D341Med (cell line): ENCODE measurements at places on chromosomes 6 and 20.

GRCh38 chr6:166127624-166128472 is 39.8 kb downstream of the TBXT start:
- DNase-seq = no peak

- no peak for DNase-seq
Observed at GRCh38 chr20:34427784-34428183, 64.7 kb downstream of the ITCH start.

DNA sequence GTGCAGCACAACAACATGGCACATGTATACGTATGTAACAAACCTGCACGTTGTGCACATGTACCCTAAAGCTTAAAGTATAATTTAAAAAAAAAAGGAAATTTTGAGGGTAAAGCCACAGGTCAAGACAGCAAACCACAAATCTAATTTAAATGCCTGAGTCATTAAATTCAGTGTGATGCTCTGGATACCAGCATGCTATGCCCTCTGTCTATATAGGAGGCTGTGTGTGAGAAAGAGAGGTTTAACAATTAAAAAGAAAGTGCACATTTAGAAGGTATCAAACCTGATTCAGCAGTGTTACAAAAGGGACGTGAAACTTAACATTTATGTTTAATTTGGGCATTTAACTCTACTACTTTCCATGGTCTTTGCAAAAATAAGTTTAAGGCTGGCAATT is 276.3 kb downstream of the ADGRB3 start:
- no peak for DNase-seq

DNA sequence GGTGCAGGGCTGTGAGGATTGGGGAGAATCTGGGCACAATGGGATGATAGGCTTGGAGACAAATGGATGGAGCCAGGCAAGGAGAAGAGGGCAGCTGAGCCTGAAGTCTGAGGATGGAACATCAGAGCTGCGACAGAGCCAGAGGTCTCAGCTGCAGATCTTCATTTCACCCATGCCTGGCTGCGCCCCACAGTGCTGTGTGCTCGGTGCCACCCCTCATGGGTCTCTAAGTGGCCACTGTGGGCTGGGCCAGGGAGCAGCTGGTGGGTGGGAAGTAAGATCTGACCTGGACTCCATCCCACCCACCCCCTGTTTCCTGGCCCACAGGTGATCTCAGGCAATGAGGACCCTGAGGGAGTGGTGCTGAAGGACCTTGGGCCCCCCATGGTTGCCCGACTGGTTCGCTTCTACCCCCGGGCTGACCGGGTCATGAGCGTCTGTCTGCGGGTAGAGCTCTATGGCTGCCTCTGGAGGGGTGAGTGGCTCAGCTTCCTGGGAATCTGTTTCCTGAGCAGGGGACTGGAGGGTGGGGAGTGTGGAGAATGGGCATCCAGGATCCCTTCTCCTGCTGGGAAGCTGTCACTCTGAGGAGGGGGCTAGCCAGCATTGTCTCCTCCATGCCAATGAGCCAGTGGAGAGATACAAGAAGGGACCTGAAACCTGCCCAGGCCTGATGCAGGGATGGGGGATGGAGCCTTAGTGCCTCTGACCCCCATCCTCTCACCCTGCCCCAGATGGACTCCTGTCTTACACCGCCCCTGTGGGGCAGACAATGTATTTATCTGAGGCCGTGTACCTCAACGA is 6.5 kb downstream of the DDR1 start:
- no peak for DNase-seq

GRCh38 chr6:9020001-9020400 is 584.7 kb upstream of the SLC35B3 start:
- DNase-seq = no peak

- DNase-seq = no peak
Observed at GRCh38 chr6:75077701-75078100, 128.2 kb downstream of the COL12A1 start.

GRCh38 chr20:37686762-37687477 is 6.9 kb upstream of the CTNNBL1 start:
- DNase-seq = no peak

DNA sequence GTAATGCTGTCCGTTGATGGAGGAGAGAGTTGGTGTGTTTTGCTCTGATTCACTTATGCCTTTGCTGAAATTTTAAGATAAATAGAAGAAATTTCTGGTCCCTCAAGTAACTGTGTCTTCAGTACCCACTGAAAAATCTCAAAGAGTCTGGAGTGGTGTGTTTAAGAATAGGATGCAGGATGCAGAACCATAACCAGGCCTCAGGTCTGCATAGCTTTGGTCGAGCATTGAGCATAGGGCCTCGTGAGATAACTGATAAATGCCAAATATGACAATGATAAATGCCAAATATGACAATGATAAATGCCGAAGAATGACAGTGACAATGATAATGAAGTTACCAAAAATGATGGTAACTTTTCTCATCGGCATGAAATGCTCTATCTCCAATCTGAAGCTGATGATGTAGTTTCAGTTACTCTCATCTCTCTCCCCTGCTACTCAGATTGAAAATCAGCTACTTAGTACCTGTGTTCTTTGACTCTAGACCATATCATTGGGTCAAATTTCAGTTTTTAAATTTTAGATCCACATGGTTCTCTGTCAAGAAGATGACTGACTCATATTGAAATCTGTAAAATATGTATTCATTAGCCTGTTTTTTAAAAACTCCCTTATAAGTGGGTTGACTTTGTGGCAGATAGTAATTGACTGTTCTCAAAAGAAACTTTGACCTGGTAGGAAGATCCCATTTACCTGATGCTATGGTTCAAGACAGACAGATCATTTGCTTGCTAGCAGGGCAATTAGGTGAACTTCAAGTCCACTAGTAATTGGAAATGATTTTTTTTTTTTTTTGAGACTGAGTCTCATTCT is 96.6 kb downstream of the SLC16A10 start:
- DNase-seq = no peak

GRCh38 chr6:158544428-158544827 is 15.5 kb upstream of the TMEM181 start:
- DNase-seq = no peak

DNA sequence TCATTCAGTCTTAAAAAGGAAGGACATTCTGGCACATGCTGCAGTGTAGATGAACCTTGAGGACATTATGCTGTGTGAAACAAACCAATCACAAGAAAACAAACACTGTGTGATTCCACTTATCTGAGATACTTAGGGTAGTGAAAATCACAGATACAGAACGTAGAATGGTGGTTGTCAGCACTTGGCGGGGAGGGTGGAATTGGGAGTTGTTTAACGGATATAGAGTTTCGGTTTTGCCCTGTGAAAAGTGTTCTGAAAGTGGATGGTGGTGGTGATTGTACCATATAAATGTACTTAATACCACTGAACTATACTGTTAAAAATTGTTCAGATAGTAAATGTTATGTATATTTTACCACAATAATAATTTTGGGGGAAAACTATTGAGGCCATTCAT is 18.4 kb downstream of the KAT14 start:
- no peak for DNase-seq

GRCh38 chr6:150245148-150245935 is 102.5 kb downstream of the PPP1R14C start:
- DNase-seq = no peak

DNA sequence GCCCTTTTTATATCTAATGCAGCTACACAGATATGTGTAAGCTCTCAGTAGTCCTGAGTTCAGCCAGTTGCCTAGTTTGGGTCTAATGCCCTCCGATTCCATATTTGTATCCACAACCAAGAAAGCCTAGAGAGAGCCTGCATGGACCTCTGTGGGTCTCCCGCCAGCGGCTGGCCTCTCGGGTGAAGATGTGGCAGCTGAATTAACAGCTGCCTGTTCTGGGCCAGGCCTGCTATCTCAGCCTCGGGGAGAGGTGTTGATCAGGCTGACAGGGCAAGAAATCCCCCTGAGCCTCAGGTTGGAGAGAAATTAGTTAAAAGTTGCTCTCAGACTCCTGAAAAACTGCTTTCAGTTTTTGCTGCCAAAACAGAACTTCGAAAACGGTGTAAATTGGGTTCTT is 19.8 kb downstream of the PTK7 start:
- DNase-seq = no peak

DNA sequence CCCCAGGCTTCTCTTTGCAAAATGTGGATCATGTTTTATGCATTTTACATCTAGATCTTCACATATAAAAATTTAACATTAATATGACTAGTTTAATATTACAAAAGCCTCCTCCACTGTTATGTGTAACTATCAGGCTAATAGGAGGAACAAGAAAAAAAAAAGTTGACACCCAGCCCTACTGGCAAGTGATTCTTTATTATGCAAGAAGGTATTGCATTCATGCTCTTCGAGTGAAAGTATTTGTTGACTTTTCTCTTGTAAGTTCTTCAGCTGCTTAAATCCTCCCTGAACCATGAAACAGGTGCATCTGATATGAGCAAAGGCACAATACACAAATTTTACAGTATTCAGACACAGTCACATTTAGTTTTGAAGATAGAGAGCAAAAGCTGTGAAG is 716 bp upstream of the HLA-DQB2 start:
- no peak for DNase-seq

GRCh38 chr6:165701005-165701404 is 38.0 kb upstream of the PDE10A start:
- DNase-seq = no peak

DNA sequence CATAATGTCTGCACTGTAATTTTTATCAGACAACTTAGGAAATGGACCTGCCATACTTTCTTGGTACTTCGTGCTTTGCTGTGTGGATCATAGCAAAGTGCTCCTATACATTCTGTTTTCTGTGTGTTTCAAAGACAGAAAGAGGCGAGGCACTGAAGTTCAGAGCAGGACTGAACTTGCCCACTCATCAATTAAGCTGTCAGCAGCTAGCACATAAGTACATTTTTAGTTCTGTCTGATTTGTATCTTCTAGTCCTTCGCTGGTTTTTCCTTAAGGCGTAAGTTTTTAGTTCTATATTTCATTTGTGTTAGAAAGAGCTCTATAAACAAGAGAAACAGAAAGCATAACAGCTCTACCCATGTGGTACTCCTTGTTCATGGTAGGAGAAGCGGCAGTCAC is 42.1 kb downstream of the MAP3K4 start:
- no peak for DNase-seq

DNA sequence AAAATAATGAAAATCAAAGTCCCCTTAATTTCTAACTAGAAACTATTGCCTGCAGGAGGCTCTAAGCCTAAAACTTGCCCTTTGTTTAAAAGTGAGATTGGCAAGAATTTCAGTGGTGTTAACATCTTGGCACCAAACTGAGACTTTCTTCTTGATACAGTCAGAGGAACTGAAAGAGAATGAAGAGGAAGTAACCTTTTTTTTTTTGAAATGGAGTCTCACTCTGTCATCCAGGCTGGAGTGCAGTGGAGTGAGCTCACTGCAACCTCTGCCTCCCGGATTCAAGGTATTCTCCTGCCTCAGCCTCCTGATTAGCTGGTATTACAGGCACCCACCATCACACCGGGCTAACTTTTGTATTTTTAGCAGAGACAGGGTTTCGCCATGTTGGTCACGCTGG is 3.6 kb downstream of the DOP1A start:
- no peak for DNase-seq

DNA sequence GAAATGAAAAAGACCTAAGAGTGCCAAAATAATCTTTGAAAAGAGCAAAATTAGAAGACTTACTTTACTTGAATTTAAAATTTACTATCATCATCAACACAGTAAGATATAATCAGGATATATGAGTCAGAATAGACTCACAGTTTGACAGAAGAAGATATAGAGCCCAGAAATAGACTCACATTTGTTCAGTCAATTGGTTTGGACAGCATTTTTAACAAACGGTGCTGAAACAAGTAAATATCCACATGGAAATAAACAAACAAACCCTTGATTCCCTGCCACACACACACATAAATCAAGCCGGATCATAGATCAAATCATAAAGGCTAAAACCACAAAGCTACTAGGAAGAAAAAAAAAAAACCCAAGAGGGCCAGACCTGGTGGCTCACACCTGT is 291.1 kb downstream of the ADGRG6 start:
- no peak for DNase-seq

DNA sequence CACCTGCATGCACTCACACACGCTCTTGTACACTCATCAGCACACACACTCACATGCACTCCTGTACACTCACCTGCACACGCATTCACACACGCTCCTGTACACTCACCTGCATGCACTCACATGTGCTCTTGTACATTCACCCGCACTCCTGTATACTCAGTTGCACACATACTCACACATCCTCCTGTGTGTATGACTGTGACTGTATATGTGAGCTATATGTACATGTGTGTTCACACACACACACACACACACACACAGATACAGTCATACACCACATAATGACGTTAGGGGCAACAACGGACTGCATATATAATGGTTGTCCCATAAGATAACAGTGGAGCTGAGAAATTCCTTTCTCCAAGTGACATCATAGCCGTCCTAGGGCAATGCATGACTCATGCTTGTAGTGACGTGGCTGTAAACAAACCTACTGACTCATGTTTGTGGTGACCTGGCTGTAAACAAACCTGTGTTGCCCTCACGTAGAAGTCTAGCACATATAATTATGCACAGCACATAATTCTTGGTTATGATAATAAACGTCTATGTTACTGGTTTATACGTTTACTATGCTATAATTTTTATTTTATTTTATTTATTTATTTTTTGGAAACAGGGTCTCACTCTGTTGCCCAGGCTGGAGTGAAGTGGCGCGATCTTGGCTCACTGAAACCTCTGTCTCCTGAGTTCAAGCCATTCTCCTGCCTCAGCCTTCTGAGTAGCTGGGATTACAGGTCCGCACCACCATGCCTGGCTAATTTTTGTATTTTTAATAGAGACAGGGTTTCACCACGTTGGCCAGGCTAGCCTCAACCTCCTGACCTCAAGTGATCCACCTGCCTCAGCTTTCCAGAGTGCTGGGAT is 22.8 kb upstream of the TAF4 start:
- DNase-seq = no peak

- DNase-seq = no peak
Observed at GRCh38 chr20:21862956-21863355, 157.5 kb downstream of the PAX1 start.

GRCh38 chr6:11632795-11633511 is 95.4 kb downstream of the TMEM170B start:
- DNase-seq = no peak

- no peak for DNase-seq
Observed at GRCh38 chr20:62843656-62844055, 18.0 kb downstream of the TCFL5 start.

DNA sequence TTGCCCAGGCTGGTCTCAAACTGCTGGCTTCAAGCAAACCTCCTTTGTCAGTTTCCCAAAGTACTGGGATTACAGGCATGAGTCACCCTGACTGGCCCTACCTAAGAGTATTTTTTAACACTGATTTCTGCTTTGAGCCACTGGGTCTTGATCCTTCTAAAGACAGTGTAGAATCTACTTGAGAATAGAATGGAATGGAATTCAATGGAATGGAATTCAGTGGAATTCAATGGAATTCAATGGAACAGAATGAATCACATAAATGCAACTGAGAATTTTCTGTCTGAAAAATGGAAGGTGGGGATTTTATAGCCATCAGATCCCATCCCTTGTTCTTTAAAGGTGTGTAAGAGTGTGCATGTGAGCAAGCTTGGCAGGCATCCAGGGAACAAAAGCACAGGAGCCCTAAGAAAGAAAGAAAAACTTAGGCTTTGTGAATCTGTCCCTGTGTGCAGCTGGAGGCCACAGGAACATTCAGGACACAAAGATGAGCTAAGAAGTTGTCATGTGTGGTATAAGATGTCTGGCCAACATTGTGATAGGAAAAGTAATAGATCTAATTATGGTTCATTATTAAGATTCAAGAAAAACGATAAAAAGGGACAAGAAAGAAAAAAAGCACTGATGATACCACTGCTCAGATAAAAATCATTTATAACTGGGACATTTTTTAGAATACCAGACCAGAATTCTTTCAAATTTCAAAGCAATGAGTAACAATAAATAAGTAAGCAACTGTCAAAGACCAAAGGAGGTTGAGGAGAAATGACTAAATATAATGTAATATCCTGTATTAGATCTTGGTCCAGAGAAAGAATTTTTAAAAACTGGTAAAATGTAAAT is 681.0 kb upstream of the GJE1 start:
- no peak for DNase-seq
